ENCODE measurements at places on chromosomes 1 and 21.

- no peak for DNase-seq
Observed at GRCh38 chr1:223669003-223669795, 3.7 kb upstream of the CAPN8 start.

DNA sequence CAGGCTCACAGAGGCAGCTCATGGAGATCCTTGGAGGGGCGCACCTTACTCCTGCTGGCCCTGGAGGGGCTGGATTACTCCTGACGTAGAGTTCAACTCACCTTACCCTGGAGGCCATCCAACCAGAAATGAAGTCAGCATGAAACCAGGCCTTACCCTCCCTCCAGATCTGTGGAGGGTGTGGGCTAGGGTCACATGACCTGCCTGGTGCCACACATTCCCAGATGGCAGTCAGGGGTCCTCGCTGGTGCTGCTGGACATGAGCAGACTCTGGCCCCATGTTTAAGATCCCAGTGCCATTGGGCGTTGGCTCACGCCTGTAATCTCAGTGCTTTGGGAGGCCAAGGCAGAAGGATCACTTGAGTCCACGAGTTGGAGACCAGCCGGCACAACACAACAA lies 4.5 kb downstream of the C21orf58 start:
- DNase-seq = no peak

DNA sequence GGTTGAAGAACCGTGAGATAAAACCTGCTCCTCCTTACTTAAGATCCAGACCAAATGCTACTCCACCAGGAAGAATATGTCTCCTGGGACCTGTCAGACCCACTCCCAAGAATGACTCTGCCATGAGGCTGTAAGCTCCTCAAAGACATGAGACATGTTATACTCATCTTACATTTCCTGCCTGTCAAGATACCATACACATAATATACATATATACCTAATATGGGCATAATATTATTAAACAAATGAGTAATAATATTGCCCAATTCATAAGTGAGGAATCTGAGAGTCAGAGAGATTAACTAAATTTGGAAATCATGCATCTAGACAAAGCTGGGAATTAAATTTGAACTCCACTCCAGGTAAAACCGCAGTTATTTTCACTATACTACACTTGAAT lies 634.9 kb downstream of the LMO4 start:
- no peak for DNase-seq

- DNase-seq = no peak
Observed at GRCh38 chr1:202585590-202585933, 124.7 kb downstream of the SYT2 start.

GRCh38 chr1:86906419-86906818 lies 7.5 kb downstream of the SELENOF start:
- DNase-seq = no peak

DNA sequence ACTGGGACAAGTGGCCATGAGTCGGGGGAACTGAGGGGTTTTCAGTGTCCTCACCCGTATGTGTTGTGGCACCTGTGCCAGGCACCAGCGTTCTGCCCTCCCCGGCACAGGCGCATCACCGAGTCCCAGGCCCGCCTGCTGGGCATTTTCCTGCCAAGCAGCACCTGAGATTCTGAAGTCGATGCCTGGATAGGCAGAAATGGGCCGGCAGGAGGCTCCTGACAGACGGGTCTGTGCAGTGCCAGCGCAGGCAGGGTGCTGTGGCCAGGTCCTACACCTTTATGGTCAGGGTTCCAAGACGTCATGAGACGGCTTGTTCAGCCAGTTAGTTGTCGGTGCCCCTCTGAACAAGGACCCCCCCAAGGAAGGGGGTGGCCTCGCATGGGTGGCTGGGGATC lies 10.6 kb downstream of the FAAP20 start:
- DNase-seq = no peak

DNA sequence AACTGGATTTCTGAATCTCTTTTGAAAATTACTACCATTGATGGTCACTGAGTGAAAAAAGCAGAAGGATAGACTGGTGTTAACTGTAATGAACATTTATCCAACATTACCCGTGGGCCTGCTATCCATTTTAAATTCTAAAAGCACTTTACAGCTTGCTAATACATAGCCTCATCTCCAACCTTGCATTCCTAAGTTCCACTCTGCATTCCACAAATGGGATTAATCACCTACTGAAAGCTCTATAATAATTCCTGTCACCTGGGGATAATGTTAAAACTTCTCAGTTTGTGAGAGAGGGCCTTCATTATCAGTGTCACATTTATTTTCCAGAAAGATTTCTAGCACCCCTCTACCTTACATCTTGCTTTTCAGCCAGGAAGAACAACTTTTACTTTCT lies 38.2 kb downstream of the PTPRC start:
- DNase-seq = no peak

GRCh38 chr1:174912264-174912663 lies 87.5 kb upstream of the CACYBP start:
- DNase-seq = no peak

- DNase-seq = no peak
Observed at GRCh38 chr1:36154335-36154734, 1.6 kb upstream of the MAP7D1 start.

- no peak for DNase-seq
Observed at GRCh38 chr1:225626698-225627097, 26.2 kb downstream of the ENAH start.

DNA sequence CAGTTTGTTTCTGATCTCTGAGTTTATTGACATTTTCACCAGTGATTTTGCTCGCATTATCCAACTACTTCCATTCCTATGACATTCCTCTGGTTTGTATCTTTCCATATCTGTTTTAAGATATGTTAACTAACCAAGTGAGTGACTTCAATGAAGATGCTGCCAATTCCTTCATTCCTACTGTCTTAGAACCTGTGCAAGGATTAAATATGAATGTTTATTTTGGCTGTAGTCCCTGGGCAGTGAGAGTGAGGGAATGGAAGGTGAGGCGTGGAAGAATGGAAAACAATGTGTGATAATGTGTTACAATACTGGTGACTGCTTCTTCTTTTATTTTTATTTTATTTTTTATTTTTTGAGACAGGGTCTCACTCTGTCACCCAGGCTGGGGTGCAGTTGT lies 183.0 kb downstream of the SDCCAG8 start:
- DNase-seq = no peak

DNA sequence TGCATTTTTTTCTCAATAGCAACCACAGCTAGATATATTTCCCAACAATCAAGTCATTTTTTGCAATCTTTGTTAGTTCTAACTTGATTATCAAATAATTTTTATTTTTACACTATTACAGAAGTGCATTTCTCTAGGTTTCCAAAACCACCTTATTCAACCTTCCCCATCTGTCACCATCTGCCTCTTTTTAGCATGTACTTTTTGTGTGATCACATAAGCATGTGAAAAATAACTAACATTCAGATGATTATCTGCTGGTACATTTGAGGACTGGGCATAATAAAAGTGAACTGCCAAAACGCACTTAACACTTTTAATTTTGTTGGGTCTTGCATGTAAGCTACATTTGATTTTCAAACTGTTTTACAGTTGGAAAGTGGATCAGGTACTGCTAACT lies 291.5 kb downstream of the AKT3 start:
- DNase-seq = no peak

- no peak for DNase-seq
Observed at GRCh38 chr1:170675865-170676264, 11.9 kb downstream of the PRRX1 start.

GRCh38 chr1:186188736-186189135 lies 186.3 kb downstream of the TPR start:
- DNase-seq = no peak

GRCh38 chr1:173112129-173112528 lies 61.4 kb upstream of the TNFSF18 start:
- DNase-seq = no peak

DNA sequence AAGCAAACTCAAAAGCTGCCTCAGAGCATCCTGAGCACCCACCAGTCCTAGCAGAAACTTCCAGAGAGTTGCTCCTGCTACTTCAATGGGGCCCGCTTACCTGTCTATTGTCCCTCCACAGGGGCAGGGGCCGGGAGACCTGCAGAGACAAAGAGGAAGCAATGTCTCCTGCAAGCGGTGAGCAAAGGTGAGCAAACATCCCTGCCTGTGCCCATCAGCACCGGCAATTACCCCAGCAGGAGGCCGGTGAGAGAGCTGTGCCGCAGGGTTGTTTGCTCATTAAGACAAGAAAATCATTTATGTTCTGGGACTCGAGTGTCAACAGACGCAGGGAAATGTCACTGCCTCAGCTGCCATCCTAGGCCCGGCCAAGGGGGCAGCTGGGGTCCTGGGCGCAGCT lies 53.8 kb upstream of the TARDBP start:
- DNase-seq = no peak

- no peak for DNase-seq
Observed at GRCh38 chr21:28393279-28393678, 599.4 kb downstream of the LTN1 start.

DNA sequence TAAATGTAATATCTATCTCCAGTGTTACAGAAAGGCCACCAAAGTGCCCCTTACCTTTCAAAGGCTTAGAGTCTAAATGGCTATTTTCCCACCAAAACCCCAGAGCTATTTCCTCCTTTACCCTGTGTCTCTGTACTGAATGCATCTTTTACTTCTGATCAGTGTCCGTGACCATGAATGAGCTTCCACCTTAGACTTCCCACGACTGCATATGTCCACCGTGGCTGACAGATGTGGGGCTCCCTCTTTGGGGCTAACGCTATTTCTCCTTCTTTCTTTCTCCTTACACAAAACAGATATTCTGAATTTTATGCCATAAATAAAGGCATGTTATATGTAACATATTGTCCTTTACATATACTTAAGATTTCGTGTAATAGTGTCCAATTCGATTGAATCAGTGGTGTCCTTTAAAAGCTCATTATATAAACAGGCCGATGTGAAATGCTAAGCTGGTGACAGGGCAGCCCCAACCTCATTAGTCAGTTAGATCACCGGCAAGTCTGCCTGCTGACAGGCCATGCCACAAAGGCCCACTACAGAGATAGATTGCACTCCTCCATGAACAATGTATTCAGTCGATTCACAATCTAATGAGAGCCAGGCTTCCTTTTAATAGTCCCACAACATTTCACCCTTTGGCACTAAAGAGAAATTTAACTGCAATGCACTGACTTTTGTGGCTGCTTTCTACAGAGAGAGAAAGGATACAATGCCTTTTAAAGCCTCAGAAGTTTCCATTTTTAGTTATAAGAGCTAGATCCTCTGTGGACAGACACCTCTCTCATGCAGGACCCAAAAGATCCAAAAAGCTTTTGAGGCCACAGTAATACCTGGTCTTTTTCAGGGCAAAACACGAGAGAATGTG lies 297.9 kb downstream of the PCP4 start:
- no peak for DNase-seq

DNA sequence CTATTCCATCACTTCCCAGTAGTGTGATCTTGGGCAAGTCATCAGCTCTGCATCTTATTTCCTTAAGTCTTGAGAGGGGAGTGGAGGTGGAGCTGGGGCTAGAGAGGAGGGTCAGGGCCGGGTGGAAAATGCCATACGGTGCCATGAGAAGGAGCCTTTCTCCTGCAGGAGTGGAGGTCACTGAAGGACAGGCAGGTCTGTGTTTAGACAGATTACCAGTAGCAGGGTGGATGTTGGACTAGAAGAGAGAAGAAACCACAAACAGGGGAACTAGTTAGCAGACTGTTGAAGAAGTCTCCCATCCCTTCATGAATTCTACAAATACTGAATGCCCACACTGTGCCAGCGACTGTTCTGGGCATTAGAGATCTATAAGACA lies 13.9 kb upstream of the CPT2 start:
- DNase-seq = no peak

DNA sequence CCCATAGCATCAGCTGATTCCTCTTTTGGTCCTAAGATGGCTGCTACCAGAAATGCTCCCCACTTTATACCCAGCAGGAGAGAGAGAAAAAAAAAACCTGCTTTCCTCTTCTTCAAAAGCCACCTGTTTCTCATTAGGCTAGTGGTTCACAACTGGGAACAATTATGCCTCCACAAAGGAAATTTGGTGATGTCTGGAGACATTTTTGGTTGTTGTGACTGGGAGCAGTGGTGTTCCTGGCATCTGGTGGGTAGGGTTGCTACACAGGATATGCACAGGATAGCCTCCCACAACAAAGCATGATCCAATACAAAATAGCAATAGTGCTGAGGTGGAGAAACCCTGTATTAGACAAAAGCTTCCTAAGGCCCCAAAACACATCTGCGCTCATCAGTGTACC lies 38.5 kb upstream of the SGIP1 start:
- no peak for DNase-seq

DNA sequence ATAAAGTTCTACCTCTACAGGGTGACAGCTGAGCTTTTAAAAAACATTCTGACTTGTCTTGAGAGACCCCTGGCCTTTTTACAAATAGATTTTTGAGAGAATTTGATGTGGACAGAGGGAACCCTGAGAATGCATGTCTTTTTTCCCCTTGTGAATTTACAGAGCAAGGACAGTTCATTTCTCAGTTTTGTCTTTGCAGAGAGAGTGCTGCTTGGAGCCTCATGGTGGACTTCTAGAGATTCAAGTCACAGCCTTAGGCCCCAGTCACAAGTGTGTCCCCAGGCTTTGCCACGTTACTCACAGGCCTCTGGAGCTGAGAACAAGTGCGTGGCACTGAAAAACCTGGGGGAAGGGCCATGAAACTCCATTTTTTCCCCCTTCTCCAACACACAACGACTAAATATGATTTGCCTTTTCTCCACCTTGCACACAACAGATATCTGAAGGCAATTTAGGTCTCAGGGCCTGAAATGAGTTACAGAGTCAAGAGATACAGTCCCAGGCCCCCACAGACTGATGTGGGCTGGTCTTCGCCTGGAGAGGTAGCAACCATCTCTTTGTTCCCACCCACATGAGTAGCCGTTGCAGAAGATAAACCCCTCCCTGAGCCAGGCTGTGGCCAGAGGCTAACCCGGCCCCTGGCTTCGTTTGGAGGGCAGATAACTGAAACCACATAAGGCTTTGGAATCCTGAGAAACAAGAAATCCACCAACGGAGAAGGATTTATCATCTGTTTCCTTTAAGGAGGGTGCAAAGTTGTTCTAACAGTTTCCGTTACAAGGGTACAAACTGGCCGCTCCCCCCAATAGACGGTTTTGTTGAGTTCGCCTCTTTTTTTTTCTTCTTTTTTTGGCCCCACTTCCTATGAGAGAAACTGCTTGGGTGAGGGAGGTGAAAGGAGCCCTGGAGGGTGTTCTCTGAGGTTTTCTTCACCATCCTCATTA lies 1.0 kb upstream of the PIGV start:
- peak; percentile 45 for DNase-seq

DNA sequence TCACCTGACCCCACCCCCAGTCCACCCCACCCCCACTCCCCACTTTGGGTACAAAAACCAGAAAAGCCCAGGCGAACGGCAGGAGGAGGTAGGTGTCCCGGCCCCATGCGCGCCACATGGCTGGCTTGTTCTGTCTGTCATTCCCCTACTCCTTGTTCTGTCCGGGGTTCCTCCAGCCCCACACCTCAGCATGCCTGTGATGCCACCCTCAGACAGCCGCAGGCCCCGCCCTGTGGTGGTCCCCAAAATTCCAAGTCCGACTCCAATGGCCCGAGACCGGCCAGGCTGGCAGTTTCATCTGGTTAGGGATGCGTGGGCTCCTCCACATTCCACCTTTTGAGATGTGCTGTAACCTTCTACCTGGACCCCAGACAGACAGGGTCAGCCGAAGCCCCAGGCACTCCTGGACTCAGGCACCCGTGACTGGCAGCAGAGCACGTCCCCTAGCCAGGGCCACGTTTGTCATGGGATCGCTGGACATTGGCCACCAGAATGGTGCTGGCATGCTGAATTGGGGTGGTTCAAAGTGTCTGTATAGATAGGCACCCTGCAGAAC lies 94.4 kb downstream of the WDR4 start:
- DNase-seq = no peak

- DNase-seq = no peak
Observed at GRCh38 chr1:90407737-90408136, 309.4 kb downstream of the BARHL2 start.

All from activated T-cell treated with anti-CD3 and anti-CD28 coated beads, Interleukin-2, amount 50 U/mL, for 1 hour (primary cell).